ENCODE measurements at places on chromosomes 13 and 19.

DNA sequence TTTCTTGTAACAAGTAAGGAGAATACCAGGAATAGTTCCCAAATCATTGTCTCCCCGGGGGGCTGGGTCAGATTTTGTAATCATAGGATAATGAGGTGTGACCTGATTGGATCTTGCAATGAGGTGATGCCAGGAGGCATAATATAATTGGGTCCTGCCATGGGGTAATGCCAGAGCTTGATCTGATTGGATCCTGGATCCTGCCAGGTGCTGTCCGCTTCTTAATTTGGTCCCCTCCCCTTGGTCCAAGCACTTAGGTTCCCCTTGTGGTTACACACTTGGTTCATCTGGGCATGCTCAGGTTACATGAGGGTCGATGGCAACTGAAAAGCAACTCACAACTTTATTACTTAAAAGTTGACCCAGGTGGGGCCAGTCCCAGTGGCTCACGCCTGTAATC lies 20.1 kb downstream of the RASL11A start:
- DNase-seq: no peak

GRCh38 chr13:68369739-68370138 lies 1139.6 kb upstream of the PCDH9 start:
- no peak for DNase-seq

- DNase-seq: no peak
Measured at GRCh38 chr19:32105527-32106310, 239.7 kb upstream of the ZNF507 start.

DNA sequence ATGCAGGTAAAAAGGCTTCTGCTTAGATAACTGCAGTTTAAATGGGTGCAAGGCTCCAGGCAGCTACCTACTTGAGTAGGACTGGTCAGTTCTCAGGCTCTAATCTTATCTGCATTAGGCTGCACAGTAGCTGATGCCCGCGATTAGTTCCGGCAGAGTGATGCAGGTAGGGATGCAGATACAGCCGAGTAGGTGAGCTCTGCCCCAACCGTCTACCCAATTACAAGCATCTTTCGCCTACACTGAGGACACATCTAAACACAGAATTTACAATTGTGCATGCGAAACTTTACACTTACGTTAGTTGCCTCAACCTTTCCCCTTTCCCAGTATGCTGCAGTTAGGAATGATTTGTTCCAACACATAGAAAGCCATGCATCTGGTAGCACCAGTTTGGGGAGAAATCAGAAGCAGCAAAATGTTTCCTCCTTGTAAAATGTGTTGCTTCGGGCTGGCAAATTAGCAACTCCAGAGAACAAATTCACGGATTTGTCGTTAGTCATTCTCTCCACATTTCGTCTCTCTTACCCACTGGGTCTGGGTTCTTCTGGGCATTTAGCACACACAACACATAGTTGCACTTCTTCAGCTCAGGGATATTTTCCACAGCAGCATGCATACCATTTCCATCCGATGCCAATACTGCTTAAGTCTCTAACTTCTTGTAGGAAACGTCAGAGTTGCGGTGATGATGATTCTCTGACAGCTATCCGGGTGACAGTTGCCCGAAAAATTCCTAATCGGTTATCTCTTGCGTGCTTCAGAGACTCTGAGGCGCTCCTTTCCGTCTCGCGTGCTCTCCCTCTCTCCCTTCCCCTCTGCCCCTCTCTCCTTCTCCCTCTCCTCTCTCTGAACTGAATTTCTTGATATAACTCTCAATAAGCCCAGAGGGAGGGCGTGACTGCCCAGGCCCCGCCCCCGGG lies at the start of gene PCDH9:
Gene PCDH9, minus strand, starts transcription at position 856 of the 923 bp plus-strand sequence. CDS start 1,896 bp downstream, outside the sequence.
- no peak for DNase-seq

- DNase-seq: no peak
Measured at GRCh38 chr19:48997972-48998371, 4.3 kb downstream of the RUVBL2 start.

GRCh38 chr13:41463838-41464602 lies 6.7 kb downstream of the RGCC start:
- DNase-seq: peak; percentile 33

DNA sequence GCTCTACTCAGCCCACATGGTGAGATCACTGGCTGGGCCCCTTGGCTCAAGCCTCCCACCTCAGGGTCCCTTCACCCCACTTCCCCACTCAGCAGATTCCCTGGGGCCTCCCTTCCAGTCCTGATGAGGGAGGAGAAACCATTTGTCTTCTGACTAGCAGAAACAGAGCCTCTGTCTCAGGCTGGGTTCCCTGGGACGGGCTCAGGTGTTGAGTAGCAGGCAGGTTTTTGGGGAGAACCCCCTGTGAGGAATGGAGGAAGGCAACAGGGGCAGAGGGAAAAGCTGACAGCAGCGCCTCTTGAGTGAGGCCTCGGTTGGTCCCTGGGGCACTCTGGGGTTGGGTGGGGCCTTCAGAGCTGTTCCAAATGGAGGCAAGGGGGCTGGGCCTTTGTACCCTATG lies 452.2 kb downstream of the TSHZ3 start:
- no peak for DNase-seq

DNA sequence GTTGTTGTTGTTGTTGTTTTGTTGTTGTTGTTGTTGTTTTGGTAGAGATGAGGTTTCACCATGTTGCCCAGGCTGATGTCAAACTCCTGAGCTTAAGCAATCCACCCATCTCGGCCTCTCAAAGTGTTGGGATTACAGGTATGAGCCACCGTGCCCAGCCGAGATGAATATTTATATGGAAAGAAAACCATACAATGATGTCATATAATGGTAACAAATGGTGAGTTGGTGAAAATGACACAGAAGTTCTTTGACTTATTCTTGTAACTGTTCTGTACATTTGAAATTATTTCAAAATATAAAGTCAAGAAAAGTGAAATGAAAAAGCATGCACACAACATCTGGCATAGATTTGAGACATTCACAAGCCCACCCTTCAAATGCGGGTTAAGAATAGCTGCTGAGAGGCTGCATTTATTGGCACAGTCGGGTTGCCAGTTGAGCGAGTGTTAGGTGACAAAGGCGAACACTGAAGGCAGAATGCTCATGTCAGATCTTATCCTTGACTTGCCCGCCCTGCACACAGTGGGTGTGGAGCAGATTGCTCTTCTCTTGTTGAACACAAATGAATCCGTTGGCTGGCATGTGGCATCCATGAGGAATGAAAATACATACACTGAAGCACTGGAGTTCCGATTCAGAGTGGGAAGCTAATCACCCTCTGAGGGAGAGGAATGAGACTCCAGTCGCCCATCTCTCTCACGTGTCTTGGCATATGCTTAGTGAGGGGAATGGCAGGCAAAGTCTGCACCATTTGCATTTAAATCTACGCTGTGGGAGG lies 15.8 kb upstream of the UBE2S start:
- no peak for DNase-seq

- no peak for DNase-seq
Measured at GRCh38 chr13:54744747-54745146, 1716.1 kb downstream of the OLFM4 start.

DNA sequence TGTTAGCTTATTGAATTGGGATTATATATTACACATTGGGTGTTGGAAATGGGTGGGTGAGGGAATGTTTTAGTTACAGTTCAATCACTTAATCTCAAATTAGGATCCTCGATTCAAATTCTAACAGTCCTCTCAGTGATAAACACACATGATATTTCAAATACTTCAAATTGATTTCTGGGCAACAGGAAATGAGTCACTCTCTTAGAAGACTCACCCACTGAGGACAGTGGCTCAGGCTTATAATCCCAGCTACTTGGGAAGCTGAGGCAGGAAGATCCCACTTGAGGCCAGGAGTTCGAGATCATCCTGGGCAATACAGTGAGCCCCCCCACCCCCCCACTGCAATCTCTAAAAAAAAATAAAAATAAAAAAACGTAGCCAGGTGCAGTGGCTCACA lies 435.3 kb downstream of the KLF12 start:
- no peak for DNase-seq

DNA sequence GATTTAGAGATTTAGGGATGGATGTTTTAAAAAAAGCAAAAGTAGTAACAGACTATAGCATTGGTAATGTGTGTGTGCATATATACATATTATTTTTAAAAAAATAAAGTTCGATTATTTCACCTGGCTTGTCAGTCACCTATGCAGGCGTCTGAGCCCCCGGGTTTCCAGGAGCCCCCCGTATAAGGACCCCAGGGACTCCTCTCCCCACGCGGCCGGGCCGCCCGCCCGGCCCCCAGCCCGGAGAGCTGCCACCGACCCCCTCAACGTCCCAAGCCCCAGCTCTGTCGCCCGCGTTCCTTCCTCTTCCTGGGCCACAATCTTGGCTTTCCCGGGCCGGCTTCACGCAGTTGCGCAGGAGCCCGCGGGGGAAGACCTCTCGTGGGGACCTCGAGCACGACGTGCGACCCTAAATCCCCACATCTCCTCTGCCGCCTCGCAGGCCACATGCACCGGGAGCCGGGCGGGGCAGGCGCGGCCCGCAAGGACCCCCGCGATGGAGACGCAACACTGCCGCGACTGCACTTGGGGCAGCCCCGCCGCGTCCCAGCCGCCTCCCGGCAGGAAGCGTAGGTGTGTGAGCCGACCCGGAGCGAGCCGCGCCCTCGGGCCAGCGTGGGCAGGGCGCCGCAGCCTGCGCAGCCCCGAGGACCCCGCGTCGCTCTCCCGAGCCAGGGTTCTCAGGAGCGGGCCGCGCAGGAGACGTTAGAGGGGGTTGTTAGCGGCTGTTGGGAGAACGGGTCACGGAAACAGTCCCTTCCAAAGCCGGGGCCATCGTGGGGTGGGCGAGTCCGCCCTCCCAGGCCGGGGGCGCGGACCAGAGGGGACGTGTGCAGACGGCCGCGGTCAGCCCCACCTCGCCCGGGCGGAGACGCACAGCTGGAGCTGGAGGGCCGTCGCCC lies 840 bp upstream of the CCNA1 start:
- DNase-seq: no peak

DNA sequence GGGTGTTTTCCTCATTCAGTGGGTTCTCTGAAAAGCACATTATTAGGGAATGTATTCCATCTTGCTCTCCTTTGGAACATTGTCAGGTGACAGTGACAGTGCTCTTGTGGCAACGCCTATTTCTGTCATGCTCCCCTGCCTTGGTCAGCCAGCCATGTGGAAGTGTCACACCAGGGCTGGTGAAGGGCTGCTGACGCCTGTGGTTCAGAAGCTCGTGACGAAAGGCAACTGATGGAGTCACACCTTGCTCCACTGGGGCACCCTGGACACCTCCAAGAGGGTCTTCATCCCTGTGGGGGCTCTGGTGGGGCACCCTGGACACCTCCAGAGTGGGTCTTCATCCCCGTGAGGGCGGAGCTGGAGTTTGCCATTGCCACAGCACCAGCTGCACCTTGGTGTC lies 68.9 kb upstream of the GPR183 start:
- DNase-seq: no peak

DNA sequence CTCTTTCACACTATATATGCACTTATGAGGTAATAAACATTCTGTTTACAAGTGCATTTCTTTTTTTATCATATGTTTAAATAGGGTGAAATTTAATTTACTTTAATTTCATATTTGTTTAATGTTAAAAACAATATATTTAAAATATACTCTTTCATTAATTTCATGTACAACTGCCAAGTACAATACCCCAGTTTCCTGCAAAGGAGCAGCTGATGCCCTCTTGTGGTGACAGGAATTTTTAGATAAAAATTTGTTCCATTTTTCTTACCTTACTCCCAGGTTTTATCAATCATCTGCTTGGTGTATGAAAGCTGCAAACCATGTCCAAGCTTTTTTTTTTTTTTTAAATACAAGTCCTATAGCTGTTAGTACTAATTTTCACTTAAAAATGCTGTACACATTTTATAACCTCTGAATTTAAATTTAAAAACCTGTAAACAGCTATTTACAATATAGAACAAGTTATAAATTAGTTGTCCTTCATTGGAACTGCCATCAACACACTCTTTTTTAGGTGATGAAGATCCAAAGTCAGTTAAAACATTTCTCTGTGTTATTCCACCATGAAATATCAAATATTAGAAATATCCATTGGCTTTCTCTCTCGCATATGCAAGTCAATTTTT lies 4.9 kb downstream of the PCDH20 start:
- peak; percentile 20 for DNase-seq

- no peak for DNase-seq
Measured at GRCh38 chr13:74325106-74325505, 190.9 kb upstream of the KLF12 start.

DNA sequence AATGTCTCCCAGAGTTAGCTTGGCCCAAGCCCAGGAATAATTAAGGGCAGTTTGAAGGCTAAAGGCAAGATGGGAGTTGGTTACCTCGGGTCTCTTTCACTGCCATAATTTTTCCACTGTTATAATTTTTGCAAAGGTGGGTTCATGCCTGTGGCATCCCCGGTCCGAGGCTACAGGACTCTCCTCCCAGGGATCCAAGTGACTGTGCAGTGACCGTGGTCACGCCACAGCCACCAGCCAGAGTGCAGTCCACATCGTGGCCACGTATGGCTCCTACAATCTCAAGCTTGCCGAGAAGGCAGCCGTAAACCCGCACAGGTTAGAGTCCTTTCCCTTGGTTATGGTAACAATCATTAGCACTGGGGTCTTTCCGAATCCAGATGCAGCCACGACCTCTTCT lies 36.8 kb downstream of the C13orf46 start:
- no peak for DNase-seq

DNA sequence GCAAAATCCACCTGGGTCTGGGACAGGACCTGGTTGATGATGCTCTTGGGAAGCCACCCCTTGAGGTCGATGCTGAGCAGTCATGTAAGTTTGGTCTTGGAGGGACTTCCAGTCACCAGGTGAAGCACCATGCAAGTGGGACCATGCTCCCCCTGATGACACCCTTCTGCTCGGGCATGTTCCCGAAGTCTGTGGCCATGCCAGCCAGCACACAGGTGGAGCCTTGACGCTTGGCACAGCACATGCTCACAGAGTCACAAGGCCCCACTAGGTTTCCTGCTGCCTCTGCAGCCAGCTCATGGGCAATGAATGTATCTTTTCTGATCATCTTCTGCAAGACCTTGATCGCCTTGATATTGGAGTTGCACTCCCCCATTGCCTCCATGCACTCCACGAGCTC lies 1920.2 kb downstream of the PCDH9 start:
- no peak for DNase-seq

- no peak for DNase-seq
Measured at GRCh38 chr19:39154100-39154628, 28.6 kb downstream of the PAK4 start.

DNA sequence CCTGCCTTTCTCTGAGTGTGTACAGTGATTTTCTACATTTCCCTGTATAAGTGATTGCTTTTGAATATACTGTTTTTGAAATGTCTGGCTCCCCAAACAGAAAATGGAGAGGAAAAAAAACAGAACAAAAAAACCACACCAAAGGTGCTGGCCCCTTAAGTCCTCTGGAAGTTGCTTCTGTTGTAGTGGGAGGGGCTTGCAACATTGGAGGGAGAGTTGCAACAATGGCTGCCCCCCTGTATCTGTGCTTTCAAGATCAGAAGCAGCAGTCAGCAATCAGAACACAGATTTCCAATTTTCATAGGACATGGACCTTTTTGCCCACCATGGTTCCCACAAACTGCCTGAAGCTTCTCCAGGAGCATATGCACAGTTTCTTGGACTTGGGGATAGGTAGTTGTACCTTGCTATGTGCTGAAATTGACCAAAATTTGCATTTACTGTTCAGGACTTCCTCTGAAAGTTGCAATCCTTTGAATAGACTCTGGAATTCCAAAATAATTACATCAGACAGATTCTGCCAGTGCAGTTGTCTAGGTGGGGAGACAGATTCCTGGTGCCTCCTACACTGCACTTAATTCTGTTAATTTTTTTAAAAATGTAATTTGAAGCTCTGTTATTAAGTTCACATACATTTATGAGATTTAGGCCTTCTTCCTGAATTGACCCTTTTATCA lies 13.8 kb downstream of the BIVM start:
- no peak for DNase-seq
